ENCODE measurements at places on chromosomes 11 and 22.

GRCh38 chr11:66604155-66604554 is 11.2 kb downstream of the CCS start:
- no peak for DNase-seq

DNA sequence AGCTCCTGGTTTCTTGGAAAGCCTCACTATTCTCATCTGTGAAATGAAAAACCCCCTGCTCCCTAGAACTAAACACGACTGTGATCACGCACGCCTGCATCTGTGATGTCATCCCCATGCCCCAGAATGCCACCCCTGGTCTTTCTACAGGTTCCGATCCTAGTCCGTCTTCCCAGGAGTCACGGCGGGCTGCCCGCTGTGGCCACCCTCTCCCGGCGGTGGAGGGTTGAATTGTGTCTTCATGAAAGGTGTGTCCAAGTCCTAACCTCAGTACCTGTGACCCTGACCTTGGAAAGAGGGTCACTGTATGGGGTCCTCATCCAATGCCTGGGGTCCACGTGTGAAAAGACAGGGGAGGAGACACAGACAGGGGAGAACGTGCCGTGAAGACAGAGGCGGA is 14.4 kb downstream of the OSBPL5 start:
- DNase-seq, result no peak

- DNase-seq, result peak; percentile 83
Observed at GRCh38 chr22:36194971-36195370, 6.6 kb downstream of the APOL4 start.

- DNase-seq, result no peak
Observed at GRCh38 chr11:44637487-44637886, 72.0 kb downstream of the CD82 start.

- no peak for DNase-seq
Observed at GRCh38 chr11:113855803-113856202, 19.6 kb downstream of the USP28 start.

GRCh38 chr22:30582788-30583545 is 8.5 kb upstream of the GAL3ST1 start:
- DNase-seq, result peak; percentile 47

- peak; percentile 41 for DNase-seq
Observed at GRCh38 chr11:93743291-93743690, 1.8 kb downstream of the C11orf54 start.

GRCh38 chr11:119149018-119149785 is at the start of gene ABCG4:
ABCG4 (plus strand) TSS chr11:119149052; CDS start chr11:119149966, 914 bp downstream.
- peak; percentile 35 for DNase-seq

GRCh38 chr11:24779791-24780190 is 282.9 kb downstream of the LUZP2 start:
- no peak for DNase-seq

GRCh38 chr11:119795690-119796089 is 66.7 kb upstream of the NECTIN1 start:
- no peak for DNase-seq

GRCh38 chr11:34105957-34106504 is 602 bp downstream of the NAT10 start:
- no peak for DNase-seq

- DNase-seq, result no peak
Observed at GRCh38 chr22:27409299-27409698, 392.3 kb downstream of the MN1 start.

DNA sequence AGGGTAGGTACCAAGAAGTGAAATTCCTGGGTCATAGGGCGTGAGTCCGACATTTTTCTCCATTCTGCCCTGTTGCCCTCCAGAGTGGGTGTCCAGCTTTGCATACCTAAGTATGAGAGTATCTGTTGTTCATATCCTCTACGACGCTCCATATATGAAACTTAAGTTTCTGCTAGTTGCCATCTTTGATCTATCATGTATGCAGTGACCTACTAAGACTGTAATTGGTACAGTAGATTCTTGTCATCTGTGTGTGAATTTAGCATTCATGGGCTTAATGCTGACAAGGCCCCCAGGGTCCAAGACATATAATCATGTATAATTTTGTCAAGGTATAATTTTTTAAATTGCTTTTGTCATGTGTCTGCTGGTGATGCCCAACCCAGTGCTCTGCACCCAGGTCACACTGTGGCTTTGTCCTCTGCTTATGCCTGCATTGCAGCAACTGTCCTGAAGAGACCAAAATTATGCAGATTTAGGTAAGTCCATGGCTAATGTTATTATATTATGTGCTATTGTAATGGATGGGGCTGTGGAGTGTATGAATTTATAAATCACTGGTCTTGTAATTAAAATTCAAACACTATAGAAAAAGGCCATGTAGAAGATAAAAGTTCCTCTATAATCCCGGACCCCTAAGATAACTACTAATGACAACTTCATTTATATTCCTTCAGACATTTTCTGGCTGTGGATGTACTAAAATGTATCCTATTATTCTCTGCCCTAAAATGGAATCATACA is 12.2 kb downstream of the NEAT1 start:
- DNase-seq, result no peak

- no peak for DNase-seq
Observed at GRCh38 chr11:30015725-30016412, 961 bp downstream of the KCNA4 start.

GRCh38 chr11:69213316-69213715 is 57.6 kb downstream of the SMIM38 start:
- DNase-seq, result no peak

GRCh38 chr11:83306200-83307080 is 20.3 kb upstream of the CCDC90B start:
- DNase-seq, result no peak

DNA sequence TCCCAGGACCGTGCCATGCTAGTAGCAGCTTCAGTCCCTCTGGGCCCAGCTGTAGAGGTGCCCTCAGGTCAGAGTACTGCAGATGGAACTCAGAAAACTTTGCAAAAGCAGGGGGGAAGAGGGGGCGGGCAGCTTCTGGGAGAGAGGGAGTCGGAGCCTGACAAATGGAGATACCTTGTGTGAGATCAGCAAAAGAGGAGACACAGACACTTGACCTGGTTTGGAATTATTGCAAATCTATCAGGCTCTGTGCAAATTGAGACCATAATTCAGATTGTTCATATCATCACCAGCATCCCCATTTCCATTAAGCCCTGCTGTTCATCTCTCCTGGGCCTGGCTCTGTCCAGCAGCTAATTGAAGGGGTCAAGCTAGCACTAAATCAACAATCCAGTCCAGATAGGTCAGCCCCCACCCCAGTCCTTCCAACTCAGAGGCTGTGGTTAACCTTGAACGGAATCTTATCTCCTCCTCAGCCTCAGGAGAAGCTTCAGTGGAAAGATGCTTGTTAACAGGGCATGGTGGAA is 292.6 kb upstream of the PLET1 start:
- DNase-seq, result no peak

DNA sequence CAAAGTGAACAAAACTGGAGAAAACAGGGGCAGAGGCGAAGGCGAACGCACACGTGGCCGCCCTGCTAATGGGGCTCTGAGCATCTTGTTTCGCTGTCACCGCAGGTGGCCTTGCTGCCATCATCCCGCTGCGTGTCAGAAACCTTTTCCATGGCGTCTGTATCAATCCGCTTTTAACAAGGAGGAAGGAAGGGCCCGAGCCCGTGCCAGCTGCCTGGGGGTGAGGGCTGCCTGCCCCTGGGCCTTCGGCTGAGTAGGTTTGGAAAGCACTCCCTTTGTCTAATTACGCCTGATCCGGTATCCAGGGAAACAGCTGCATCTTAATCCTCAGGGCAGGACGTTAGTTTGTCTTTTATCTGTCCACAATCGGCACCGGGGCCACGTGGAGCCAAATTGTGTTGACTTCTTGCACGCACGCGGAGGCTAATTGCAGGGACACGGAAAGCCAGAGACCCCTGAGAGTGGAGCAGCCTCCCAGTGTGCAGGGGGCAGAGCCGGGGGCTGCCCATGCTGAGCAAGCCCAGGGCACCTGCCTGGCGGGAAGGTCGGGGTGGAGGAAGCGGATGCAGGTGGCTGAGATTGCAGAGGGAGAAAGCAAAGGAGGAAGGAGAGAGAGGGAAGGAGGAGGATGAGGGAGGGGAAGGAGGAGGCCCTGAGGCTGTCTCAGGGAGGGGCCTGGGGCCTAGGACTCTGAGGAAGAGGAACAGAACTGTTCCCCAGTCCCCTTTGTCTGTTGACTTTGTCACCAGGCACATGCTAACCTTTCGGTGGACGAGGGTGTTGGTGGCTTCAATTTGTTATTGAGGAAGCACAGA is 19.2 kb upstream of the TH start:
- no peak for DNase-seq

GRCh38 chr11:36500315-36500721 is 9.8 kb downstream of the TRAF6 start:
- peak; percentile 31 for DNase-seq

DNA sequence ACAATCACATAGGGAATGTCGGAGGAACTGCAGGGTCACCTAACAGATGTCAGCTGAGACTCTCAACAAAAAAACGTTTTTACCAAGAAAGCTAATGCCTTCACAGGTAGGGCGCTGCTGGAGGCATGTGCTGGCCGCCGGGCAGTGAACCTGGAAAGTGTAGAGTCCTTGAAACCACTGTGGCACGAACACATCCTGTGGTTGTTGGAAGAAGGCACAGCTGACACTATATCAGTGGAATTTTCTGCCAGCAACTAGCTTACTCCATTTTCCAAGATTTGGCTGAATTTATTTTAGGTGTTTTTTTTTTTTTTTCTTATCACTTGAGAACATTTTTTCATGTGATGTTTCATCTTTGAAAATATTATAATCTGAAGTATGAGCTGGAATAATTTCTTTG is 14.2 kb downstream of the TRMU start:
- no peak for DNase-seq

DNA sequence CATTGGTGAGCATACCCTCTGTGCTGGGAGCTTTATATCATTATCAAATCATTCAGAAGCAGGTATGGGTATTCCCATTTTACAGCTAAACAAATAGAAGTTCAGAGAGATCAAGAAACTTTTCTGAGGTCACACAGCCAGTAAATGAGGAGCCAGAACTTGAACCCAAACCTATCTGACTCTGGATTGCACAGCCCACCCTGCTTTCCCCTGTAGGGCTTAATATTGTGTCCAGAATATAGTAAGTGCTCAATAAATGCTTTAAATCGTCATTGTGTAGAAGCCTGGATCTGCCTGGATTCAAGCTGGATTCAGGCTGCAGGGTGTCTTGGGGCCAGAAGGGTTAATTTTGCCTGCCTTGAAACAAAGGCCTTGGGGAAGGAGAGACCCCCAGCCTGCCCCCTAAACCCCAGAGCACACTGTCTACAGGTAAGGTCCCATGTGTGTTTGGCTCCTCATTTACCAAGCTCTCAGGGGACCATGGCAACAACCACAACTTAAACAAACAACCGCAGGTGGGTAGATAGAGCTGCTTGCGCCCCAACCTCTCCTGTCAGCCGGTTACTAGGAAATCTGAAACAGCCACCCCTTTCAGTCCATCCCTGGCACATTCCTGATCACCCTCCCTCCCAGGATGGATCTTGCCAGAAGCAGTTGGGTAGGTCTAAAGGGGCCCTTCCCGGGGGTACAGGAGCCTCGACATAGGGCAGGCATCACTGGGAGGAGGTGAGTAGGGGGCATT is 3.0 kb upstream of the SEC14L3 start:
- no peak for DNase-seq

DNA sequence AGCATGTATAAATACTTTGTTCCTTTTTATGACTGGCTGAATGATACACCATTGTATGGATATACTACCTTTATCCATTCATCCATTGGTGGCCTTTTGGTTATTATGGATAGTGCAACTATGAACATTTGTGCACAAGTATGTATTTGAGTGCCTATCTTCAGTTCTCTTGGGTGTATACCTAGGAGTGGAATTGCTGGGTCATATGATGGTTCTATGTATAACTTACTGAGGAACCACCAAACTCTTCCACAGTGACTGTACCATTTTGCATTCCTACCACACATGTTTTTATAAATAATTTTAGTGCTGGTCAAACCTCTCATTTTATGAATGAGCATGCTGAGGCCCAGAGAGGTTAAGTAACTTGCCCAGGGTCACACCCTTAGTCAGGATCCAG is 3.8 kb upstream of the PATZ1 start:
- DNase-seq, result no peak

- peak; percentile 59 for DNase-seq
Observed at GRCh38 chr22:38230108-38230825, 28.5 kb downstream of the MAFF start.

DNA sequence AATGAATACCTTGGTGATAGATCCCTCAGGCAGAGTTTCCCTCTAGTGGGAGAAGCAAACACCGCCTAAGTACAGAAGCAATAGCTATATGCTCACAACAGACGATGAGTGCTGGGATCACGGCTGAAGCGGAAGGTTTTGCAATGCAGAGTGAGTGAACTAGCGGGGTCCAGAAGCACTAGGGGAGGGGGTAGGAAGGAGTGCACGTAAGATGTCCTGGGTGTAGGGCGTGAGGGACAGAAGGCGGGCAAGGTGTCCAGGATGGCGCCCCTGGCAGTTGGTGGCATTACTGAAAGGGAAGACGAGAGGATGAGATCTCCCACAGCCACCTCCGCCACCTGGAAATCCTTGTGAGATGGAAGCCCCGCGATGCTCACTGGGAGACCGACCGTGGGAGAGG is 81.0 kb downstream of the ETS1 start:
- no peak for DNase-seq

- no peak for DNase-seq
Observed at GRCh38 chr11:93775289-93775688, 8.8 kb upstream of the MED17 start.

DNA sequence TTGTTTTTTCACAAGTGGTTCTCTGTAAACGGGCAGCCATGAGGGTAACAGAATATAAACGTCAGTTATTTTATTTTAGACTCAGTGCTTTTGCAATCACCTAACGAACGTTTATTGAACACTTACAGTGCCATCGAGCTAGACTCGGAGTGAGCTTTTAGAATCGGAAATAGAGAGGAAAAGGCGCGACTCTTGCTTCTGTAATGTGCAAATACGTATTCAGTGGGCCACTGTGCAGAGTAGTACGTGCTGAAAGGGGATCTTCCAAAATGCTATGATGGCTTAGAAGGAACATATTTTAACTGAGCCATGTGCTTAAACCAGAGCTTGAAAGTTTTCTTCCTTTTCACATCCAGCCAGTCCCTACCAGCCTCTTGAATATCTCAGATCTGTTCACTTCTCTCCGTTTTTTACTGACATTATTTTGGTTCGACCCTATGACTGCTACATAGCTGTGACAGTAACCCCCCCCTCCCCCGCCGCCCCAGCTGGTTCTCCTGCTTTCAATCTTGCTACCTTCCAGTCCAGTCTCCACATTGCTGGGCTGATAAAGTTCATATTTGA is 468 bp downstream of the DDIAS start:
- peak; percentile 11 for DNase-seq

DNA sequence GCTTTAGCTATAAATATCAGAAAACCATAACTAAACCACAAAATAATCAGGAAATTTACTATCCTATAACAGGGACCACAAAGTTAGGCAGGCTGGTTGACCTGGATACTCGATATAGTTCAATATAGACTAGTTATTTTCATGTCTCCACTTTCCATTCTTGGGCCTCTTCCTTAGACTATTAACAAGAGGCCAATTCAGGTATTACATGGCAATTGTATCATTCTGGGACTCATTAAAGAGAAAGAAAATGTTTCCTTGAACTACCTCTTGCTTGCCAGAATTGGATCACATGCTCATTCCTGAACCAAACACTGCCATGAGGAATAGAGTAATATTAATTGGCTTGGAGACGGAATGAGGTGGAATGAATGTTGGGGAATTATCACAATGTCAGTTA is 76.0 kb downstream of the EIF3M start:
- no peak for DNase-seq
